K562 (cell line): ENCODE measurements at places on chromosomes 2 and 18. TPM values are rescaled to one million over a fixed set of nuclear protein-coding genes. Genes with fewer than 3 reads are reported as not detected.

MYL12A gene
- 308 TPM in 2 replicates for total RNA-seq

DNA sequence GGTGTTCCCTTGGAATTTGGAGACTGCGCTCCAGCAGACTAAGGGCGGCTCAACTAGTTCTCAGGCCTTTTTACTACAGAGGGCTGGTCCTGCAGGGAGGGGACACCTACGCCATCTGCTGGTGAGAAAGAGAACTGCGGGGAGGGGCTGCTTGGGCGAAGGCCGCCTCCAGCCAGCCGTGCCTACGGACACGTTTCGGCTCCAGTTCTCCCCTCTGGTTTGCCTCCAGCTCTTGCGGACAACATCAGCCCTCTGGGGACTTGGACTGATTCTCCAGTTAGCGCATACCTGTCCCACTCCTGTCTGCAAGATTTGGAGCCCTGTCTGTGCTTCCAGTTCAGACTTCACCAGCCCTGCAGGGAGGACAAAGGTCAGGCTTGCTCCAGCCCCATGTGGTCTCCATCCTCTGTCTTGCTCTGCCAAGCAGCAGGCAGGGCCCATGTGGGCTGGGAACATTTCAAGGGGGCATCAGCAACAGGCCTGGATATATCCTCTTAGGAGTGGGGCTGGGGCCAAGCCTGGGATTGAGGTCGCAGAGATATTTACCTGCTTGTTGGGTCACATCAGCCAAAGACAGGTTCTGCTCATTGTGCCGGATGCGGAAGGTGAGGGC is 10.3 kb downstream of the PTPRN start:
- DNase-seq, result peak; percentile 85
- H3K4me3 ChIP-seq, result no peak overlapping the region
- H3K27me3 ChIP-seq, result peaks cover 42% of the 10 kb centered on the region
- no peak overlapping the region for H3K27ac ChIP-seq
- H3K4me1 ChIP-seq, result peaks cover 41% of the 10 kb centered on the region
- H3K36me3 ChIP-seq, result no peaks in the 10 kb centered on the region

DNA sequence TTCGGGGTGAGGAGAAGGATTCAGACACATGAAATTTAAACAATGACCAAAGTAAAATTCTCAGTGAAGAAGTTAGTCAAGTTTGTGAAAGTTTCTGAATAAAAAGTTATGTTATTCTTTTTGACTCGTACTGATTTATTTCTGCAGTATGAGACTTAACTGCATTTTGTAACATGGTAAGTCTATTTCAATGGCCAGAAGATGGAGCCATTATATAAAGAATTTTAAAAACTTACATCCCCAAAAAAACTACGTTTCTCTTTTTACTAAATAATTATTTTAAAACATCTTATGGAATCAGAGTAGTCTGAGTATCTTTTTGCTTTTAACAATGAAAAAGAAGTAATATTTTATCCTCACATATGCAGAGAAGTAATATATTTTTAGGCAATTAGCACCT is 51.4 kb upstream of the SCN1A start:
- H3K4me1 ChIP-seq, result no peaks in the 10 kb centered on the region
- H3K4me3 ChIP-seq, result no peak overlapping the region
- H3K36me3 ChIP-seq, result no peaks in the 10 kb centered on the region
- H3K27ac ChIP-seq, result no peak overlapping the region

GRCh38 chr2:51120754-51121280 is 88.9 kb upstream of the NRXN1 start:
- no peak overlapping the region for H3K27ac ChIP-seq
- no peak for DNase-seq
- no peaks in the 10 kb centered on the region for H3K27me3 ChIP-seq
- H3K36me3 ChIP-seq, result no peaks in the 10 kb centered on the region
- no peaks in the 10 kb centered on the region for H3K4me1 ChIP-seq

DNA sequence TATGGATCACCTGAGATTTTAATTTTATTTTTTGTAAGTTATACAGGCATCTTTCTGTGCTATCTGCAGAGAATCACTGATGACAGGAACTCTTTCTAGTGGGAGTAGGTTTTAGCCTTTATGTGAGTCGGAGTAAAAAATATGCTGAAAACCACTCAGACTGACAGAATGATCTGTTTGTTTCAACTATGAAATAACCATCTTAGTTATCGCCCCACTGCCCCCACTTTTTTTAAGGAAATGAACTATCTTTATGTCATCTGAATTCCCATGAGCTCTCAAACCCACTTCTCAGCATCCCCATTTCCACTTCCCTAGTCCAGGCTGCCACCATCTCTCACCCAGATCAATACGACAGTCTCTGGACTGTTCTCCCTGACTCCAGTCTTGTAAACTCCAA is 38.9 kb downstream of the MRPL33 start:
- H3K27me3 ChIP-seq, result peaks cover 28% of the 10 kb centered on the region
- H3K36me3 ChIP-seq, result no peaks in the 10 kb centered on the region
- H3K27ac ChIP-seq, result no peak overlapping the region
- no peak overlapping the region for H3K4me3 ChIP-seq

ABCG5 gene
- total RNA-seq, result not detected in 2 replicates

GRCh38 chr2:15663802-15664201 is 72.1 kb downstream of the DDX1 start:
- H3K4me3 ChIP-seq, result no peak overlapping the region
- no peaks in the 10 kb centered on the region for H3K36me3 ChIP-seq
- H3K4me1 ChIP-seq, result no peaks in the 10 kb centered on the region

DNA sequence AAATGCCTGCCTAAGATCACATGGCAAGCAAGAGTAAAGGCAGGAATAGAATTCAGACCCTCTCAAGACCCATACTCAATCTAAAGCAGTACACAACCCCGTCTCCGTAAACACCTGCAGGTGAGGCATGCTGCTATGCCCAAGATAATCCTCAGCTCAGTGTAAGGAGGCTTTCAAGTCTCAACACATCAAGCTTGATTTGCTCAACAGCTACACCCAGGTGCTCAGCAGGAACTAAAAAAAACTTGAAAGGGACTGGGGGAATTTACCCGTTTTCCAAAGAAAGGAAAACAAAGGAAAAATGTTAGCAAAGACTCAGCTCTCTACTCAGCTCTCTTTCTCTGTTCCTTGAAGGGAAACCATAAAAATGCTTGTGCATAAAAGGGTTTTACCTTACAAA is 301.8 kb downstream of the C1D start:
- H3K27me3 ChIP-seq, result no peaks in the 10 kb centered on the region
- no peak overlapping the region for H3K4me3 ChIP-seq
- H3K27ac ChIP-seq, result no peak overlapping the region
- no peaks in the 10 kb centered on the region for H3K36me3 ChIP-seq

DNA sequence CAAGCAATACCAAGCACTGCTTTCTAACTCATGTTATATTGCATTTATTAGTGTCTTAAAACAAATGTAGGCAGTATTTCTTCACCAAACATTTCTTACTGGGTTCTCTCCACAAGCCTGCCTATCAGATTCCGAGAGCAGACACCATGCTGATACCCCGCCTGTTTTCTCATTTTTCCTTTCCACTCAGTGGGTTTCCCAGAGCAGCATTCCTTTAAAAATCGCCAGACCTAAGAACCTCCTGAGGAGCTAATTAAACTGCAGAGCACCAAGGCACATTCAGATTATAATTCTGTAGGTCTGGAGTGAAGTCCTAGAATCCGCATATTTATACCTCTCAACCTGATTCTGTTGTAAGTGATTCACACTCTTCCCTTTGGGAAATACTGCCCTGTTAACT is 405.6 kb downstream of the TNS1 start:
- H3K27ac ChIP-seq, result no peak overlapping the region
- no peaks in the 10 kb centered on the region for H3K36me3 ChIP-seq
- H3K27me3 ChIP-seq, result peaks cover 18% of the 10 kb centered on the region
- H3K4me1 ChIP-seq, result no peaks in the 10 kb centered on the region
- no peak for DNase-seq

GRCh38 chr2:168574856-168575630 is 119.0 kb downstream of the CERS6 start:
- H3K36me3 ChIP-seq, result no peaks in the 10 kb centered on the region
- H3K4me1 ChIP-seq, result 0 out of 3 replicates have a peak, but pooled peaks cover 7% of the 10 kb centered on the region
- H3K27ac ChIP-seq, result no peak overlapping the region
- H3K4me3 ChIP-seq, result no peak overlapping the region
- DNase-seq, result no peak

AQP12B gene
- total RNA-seq, result not detected in 2 replicates

PKDCC gene
- 1.3 and 1.5 TPM in 2 replicates for total RNA-seq

ANXA4 gene
- 11.8 and 12.7 TPM in 2 replicates for total RNA-seq

HOXD9 gene
- total RNA-seq, result not detected in 2 replicates

ABHD1 gene
- total RNA-seq, result 0.18 TPM in 1 of 2 replicates, not detected in the other

- no peak overlapping the region for H3K4me3 ChIP-seq
- peaks cover 14% of the 10 kb centered on the region; the same call in 1 of the 3 replicates for H3K36me3 ChIP-seq
- no peak overlapping the region for H3K27ac ChIP-seq
- DNase-seq, result no peak
- no peaks in the 10 kb centered on the region for H3K4me1 ChIP-seq
- H3K27me3 ChIP-seq, result no peaks in the 10 kb centered on the region
Observed at GRCh38 chr18:45850021-45850420, 24.5 kb downstream of the SIGLEC15 start.

DNA sequence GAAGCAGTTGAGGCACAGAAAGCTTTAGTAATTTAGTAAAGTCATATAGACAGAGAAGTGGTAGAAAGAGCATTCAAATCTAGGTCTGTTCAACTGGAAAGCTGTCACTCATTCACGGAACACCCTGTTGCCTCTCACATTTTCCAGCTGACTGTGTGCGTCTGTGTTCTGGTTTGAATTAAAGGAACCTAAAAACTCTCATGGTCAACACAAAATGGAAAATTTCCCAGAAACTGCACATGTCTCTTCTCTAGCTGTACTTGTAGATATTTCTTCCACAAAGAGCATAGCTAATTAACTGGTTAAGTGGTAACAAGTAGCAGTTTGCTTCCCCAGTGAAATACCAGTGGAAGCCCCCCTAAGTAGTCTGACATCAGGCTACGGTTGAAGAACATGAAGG is 390.8 kb downstream of the TGIF1 start:
- H3K4me3 ChIP-seq, result no peak overlapping the region
- H3K27ac ChIP-seq, result no peak overlapping the region
- no peak for DNase-seq

- peak; percentile 15 for DNase-seq
- H3K4me3 ChIP-seq, result no peak overlapping the region
- H3K27ac ChIP-seq, result no peak overlapping the region
- no peaks in the 10 kb centered on the region for H3K4me1 ChIP-seq
- H3K36me3 ChIP-seq, result no peaks in the 10 kb centered on the region
- no peaks in the 10 kb centered on the region for H3K27me3 ChIP-seq
Observed at GRCh38 chr2:193584522-193584938, 1389.8 kb upstream of the TMEFF2 start.

SCN2A gene
- 0.27 and 0.29 TPM in 2 replicates for total RNA-seq

DNA sequence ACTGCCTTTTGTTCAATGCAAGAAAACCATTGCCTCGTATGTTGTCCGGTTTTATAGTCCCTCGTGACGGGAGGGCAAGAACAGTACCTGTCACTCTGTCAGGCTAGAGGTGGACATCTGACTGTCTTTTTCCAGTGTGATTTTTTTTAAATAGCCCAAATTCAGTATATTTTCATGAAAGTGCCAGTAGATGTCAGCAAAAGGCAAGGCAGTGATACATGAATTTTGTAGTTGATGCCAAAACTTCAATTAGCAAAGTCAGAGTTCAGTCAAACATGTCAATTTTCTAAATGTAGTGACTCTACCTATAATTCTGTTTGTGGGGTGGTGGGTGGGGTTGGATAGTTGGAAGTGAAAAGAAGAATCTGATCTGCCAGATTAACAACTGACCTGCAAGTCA is 296.0 kb upstream of the MC4R start:
- no peaks in the 10 kb centered on the region for H3K36me3 ChIP-seq
- no peaks in the 10 kb centered on the region for H3K27me3 ChIP-seq
- H3K4me1 ChIP-seq, result no peaks in the 10 kb centered on the region

GRCh38 chr2:215828528-215829184 is 184.7 kb downstream of the MREG start:
- H3K4me3 ChIP-seq, result no peak overlapping the region
- peaks cover 31% of the 10 kb centered on the region; the same call in 2 of the 3 replicates for H3K4me1 ChIP-seq
- H3K27ac ChIP-seq, result no peak overlapping the region
- no peaks in the 10 kb centered on the region; the same call in 2 of the 3 replicates for H3K36me3 ChIP-seq

RANBP2 gene
- 71.3 and 77.4 TPM in 2 replicates for total RNA-seq

GRCh38 chr2:18378020-18378653 is 182.3 kb downstream of the RDH14 start:
- H3K4me3 ChIP-seq, result no peak overlapping the region
- no peaks in the 10 kb centered on the region for H3K27me3 ChIP-seq
- no peaks in the 10 kb centered on the region for H3K4me1 ChIP-seq
- no peaks in the 10 kb centered on the region for H3K36me3 ChIP-seq

GRB14 gene
- not detected in 2 replicates for total RNA-seq

- peaks cover 34% of the 10 kb centered on the region for H3K27me3 ChIP-seq
- H3K4me3 ChIP-seq, result no peak overlapping the region
- DNase-seq, result no peak
- no peaks in the 10 kb centered on the region for H3K36me3 ChIP-seq
- H3K4me1 ChIP-seq, result no peaks in the 10 kb centered on the region
- no peak overlapping the region for H3K27ac ChIP-seq
Observed at GRCh38 chr2:240203031-240203787, 62.8 kb upstream of the OTOS start.

ATP6V1C2 gene
- 0.09 TPM in 1 of 2 replicates, not detected in the other for total RNA-seq

TMEM127 gene
- total RNA-seq, result 18.6 and 20.0 TPM in 2 replicates

GRCh38 chr2:23621616-23622015 is 236.6 kb downstream of the KLHL29 start:
- H3K4me3 ChIP-seq, result no peak overlapping the region
- no peak overlapping the region for H3K27ac ChIP-seq
- H3K4me1 ChIP-seq, result no peaks in the 10 kb centered on the region
- peaks cover 30% of the 10 kb centered on the region for H3K27me3 ChIP-seq
- H3K36me3 ChIP-seq, result no peaks in the 10 kb centered on the region
- no peak for DNase-seq

- no peaks in the 10 kb centered on the region for H3K4me1 ChIP-seq
- DNase-seq, result no peak
- H3K27ac ChIP-seq, result no peak overlapping the region
- peaks cover 4% of the 10 kb centered on the region; the same call in 2 of the 3 replicates for H3K36me3 ChIP-seq
- H3K27me3 ChIP-seq, result no peaks in the 10 kb centered on the region
Observed at GRCh38 chr2:24642351-24642750, 150.8 kb downstream of the PTRHD1 start.

GRCh38 chr2:118696786-118697465 is 150.5 kb downstream of the EN1 start:
- H3K4me3 ChIP-seq, result no peak overlapping the region
- H3K27me3 ChIP-seq, result no peaks in the 10 kb centered on the region
- no peaks in the 10 kb centered on the region for H3K36me3 ChIP-seq
- no peak for DNase-seq
- H3K27ac ChIP-seq, result no peak overlapping the region

DNA sequence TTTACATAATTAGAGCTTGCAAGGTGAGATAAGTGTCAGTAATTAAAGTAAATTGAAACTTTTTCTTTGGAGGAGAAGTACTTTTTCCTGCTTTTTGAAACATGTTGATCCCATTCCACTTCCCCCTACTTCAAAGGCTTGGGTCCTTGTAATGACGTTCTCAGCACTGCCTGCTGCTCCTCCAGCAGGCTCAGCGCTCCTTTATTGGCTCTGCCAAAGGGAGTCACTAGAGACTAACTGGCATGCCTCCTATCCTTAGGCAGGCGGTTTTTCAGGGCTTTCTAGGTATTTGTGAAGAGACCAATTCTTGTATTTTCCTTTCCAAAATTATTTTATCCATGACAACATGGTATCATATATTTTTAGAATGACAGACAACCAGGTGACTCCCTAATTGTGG is 43.9 kb upstream of the ACADL start:
- no peak overlapping the region for H3K4me3 ChIP-seq
- H3K36me3 ChIP-seq, result no peaks in the 10 kb centered on the region
- H3K27me3 ChIP-seq, result no peaks in the 10 kb centered on the region
- no peak overlapping the region for H3K27ac ChIP-seq
- DNase-seq, result no peak
- H3K4me1 ChIP-seq, result no peaks in the 10 kb centered on the region

- no peaks in the 10 kb centered on the region for H3K4me1 ChIP-seq
- H3K27me3 ChIP-seq, result peaks cover 9% of the 10 kb centered on the region
- no peak overlapping the region for H3K4me3 ChIP-seq
- H3K36me3 ChIP-seq, result no peaks in the 10 kb centered on the region
Observed at GRCh38 chr2:176535467-176536113, 266.3 kb downstream of the MTX2 start.
